ENCODE measurements at places on chromosomes 4 and X. TPM values are rescaled to one million over a fixed set of nuclear protein-coding genes. Genes with fewer than 3 reads are reported as not detected.

The GSX2 gene
- total RNA-seq: not detected

The RTL9 gene
- total RNA-seq: not detected

The CXXC4 gene
- total RNA-seq: 0.54 TPM

The TENM3 gene
- total RNA-seq: 31.8 TPM

The HSPA4L gene
- 3.5 TPM for total RNA-seq

Data from spleen (tissue), 13 donors.